Panc1 (cell line): ENCODE measurements at places on chromosomes 13 and 19. TPM values are rescaled to one million over a fixed set of nuclear protein-coding genes. Genes with fewer than 3 reads are reported as not detected.

MAP4K1 gene
- total RNA-seq: 11.1 TPM

MEIOSIN gene
- total RNA-seq: not detected

DNA sequence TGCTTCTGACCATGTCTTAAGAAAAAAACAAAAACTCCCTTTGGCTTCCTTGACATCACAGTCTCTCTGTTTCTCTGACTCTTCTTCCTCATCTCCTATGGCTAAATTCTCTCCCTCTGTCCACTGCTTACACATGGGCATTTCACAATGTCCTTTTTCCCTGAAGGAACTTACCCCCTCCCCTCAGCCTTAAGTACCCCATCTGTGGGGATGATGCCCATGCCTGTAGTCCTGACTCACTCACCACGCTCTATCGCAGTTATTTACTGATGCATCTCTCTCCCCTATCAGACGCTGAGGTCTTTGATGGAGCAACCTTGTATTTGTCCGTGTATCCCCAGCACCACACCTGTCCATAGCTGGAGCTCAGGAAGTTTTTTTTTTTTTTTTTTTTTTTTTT, 32.4 kb downstream of the ACTN4 start:
- no peak for DNase-seq

GRCh38 chr13:100522618-100523309, 65.8 kb downstream of the GGACT start:
- DNase-seq: no peak

- DNase-seq: no peak
Measured at GRCh38 chr13:20981370-20982095, 79.0 kb upstream of the XPO4 start.

- DNase-seq: no peak
Measured at GRCh38 chr19:5103061-5103701, 134.3 kb downstream of the KDM4B start.

CYP4F12 gene
- total RNA-seq: 1.7 TPM

- no peak for DNase-seq
Measured at GRCh38 chr19:56134654-56134921, 6.5 kb upstream of the ZNF444 start.

DNA sequence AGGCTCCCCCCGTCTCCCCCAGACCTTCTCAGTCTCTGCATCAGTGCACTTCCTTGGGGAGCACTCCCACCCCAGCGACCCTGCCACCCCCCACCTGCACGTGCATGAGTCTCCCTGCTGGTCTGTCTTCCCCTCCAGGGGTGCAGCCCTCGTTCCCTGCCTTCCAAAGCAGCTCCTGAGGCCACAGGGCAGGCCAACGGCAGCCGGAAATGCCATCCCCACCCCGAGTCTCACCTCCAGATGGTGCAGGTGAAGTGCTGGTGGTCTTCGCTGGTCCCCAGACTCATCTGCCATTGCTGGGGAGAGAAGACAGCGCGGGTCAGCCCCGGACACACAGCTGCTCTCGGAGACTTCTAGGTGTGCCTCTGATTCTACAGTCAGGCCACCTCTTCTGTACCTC, 5.5 kb downstream of the MYDGF start:
- DNase-seq: no peak

- DNase-seq: no peak
Measured at GRCh38 chr19:11198769-11199424, 1.6 kb upstream of the KANK2 start.

PRODH2 gene
- not detected for total RNA-seq

GRIK5 gene
- total RNA-seq: 0.62 TPM

VSIG10L gene
- 3.3 TPM for total RNA-seq

- no peak for DNase-seq
Measured at GRCh38 chr19:36265856-36266374, 51.0 kb downstream of the ZNF146 start.

- peak; percentile 72 for DNase-seq
Measured at GRCh38 chr19:11766597-11767591, at the start of gene ZNF441. Gene ZNF441, plus strand, starts transcription at chr19:11767000. Its CDS starts 194 bp downstream, at chr19:11767194.

DNA sequence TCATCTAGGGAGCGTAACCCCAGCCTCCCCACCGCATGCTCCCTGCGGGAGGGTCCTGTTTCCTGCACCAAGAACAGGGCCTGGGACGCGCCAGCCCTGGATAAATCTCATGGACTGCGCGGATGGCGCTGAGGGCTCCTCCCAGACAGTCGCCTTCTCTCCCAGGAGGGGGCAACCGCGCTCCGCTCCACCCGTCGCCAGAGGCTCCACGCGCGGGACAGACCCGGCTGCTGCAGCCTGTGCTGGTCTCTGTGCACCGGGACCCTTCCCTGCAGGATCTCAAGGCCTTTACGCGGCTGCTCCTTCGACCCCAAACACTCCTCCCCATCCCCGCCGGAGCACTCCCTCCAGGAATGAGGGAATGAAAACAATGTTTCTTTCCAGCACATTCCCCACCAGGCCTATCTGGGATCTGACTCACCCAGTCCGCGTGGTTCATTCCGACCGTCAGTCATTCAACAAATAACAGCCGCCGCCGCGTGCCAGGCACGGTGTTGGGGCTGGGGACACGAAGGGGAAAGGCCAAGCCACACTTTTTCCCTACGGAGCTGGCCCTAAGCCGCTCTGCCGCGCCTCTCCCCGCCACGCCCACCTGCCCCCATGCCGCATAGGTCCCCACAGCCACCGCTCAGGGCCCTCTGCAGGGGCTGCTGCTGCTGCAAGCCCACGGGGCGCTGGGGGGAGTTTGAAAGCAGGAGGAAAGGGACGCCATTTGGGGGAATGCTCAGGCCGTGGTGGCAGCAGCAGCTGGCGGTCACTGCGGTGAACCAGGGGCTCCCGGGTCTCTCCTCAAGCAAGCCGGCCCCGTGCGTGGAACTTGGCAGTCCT, 6.0 kb downstream of the PNMA8B start:
- DNase-seq: no peak

KLK4 gene
- total RNA-seq: not detected

- no peak for DNase-seq
Measured at GRCh38 chr13:21661097-21661909, 9.6 kb upstream of the FGF9 start.

DNA sequence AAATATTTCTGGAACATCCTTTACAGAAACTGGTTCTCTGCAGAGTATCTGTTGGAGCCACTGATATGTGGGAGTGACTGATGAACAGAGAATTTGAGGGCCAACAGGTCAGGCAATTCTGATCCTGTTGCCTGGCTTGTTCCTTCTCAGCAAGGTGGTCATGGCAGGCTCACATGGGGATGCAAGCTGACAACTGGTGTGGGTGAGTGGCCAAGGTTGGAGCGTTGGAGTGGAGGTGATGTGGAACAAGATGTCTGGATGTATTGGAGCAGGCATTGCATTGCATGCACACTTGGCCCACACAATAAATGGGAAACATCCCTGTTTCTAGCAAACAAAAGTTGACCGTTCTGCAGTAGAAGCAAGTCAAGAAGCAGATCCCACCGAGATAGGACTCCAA, 380.7 kb downstream of the ZNF536 start:
- no peak for DNase-seq

DNA sequence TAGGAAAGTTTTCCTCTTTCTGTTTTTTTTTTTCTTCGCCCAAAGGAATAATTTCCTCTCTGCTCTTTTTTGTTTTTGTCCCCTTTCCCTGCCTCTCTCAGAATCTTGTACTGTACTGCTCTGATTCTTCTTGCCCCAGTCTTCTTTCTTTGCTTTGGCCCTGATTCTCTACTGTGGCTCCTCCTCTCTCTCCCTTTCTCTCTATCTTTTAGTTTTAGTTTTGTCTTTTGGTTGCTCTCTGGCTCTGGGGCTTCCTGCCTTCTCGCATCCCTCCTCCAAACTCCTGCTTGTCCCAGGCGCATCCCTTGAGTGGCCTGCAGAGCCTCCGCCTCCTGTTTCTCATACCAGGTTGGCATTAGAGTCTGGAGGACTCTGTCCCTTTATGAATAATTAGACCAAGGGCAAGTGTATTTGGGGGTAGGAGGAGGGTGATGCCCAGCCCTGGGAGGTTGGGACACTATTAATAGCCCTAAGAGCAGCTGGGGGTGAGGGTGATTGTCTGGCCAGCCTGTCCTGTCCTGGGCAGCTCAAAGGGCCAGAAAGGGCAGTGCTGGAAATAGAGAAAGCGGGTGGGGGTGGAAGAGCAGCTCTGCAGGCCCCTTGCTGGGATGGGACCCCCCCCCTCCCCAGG, 39.1 kb downstream of the LYL1 start:
- DNase-seq: no peak

DNA sequence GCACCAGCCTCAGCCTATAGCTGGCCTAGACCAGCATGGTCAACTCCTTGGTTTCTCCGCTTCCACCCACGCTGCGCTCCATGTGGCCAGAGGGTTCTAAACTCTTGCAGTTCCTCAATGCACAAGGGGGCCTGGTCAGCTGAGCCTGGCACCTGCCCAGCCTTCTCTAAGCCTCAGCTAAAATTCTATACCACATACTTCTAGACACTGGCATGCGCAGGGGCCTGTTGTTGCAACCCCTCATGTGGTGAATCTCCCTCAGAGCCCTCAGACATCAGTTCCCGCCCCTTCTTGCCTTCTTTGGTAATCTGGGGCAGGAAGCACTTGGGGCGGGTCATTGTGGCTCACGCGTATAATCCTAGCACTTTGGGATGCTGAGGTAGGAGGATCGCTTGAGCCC, 19.7 kb upstream of the LDLR start:
- DNase-seq: no peak

GRCh38 chr13:102470283-102470917, 68.6 kb upstream of the FGF14 start:
- no peak for DNase-seq

- no peak for DNase-seq
Measured at GRCh38 chr13:102273111-102273510, 128.7 kb downstream of the FGF14 start.

PSG5 gene
- total RNA-seq: not detected

DNA sequence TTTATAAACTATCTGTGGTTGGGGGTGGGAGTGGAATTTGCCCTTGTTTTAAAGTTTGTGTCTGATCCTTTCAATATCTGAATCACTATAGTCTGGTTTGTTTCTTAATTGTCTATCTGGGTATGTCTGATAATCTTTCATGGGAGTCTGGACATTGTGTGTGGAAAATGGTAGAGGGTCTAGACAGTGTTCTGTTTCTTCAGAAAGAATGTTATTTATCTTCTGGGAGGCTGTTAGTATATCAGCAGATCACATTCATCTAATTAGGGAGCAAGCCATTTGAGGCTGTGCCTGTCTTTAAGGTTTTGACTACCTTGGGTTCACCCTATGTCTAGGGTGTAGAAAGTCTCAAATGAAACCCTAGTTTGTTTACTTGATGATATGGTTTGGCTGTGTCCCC, 110.5 kb downstream of the NDFIP2 start:
- no peak for DNase-seq

- DNase-seq: no peak
Measured at GRCh38 chr19:2624537-2625091, 77.9 kb downstream of the GNG7 start.

DNA sequence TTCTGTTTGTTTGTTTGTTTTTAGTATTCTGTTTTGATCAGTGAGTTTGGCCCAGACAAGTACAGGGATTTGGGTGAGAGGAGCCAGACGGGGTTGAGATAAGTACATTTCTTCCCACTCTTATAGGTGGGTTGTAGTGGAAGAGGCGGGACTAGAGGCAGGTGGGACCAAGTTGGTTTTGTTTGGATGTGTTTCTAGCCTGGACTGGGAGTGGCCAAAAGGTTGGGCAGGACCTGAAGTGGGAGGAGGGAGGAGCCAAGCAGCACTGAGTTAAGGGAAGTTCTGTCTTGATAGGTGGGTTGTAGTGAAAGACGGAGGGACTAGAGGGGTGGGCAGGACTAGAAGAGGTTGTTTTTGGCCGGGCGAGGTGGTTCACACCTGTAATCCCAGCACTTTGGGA, 9.0 kb downstream of the DNASE2 start:
- no peak for DNase-seq

DNA sequence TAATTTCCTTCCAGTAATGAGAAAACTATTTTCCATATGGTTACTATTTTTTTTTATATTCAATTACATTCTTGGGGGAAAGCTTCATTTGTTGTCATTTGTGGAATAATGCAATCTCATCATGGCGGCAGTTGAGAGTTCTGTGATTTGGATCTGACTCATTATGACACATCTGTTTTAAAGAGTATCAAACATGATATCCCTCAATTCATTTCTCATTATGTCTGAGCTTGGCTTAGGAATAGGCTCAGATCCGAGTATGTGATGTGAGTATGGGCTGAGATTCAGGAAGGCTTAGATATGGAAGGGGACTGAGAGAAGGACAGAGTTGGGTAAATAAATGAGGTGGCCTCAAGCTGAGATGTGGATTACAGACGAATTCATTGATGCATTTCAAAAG, 64.4 kb downstream of the POSTN start:
- DNase-seq: no peak

ZNF578 gene
- total RNA-seq: not detected

DNA sequence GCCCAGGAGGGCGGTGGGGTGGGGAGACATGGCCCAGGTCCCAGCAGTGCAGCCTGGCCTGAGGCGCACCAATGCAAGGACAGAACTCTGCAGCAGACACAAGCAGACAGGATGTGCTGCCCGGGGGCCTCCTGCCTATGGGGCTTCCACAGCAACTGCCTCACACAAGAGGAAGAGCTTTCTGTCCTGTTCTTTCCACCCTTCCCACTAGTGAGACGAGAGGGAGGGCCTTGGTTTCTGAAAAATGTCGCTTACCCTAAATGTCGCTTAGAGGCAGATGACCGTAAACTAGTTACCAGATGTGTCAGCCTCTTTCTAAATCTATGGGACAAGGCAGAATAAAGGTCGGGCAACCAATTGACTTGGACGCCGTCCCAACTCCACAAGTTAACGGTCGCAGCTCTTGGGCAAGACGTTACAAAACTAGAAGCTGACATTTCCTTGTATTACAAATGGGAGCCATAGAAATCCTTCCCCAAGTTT, at the start of gene LAIR1:
LAIR1 (minus strand) TSS at position 157 of the 483 bp plus-strand sequence; CDS start at position 30, 127 bp downstream.
- DNase-seq: no peak

GRCh38 chr13:30111810-30112209, 195.5 kb downstream of the KATNAL1 start:
- no peak for DNase-seq

DNA sequence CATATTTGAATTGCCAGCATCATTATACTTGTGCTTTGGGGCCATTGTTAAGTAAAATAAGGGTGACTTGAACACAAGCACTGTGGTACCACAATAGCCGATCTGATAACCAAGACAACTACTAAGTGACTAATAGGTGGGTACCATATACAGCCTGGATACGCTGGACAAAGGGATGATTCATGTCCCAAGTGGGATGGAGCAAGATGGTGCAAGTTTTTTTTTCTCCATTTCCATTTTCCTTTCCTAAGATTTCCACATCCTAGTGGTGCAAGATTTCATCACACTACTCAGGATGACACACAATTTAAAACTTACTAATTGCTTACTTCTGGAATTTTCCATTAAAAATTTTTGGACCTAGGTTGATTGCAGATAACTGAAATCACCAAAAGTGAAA, 15.1 kb downstream of the BRCA2 start:
- DNase-seq: no peak

CYP4F2 gene
- 0.21 TPM for total RNA-seq

GRCh38 chr13:105952973-105953290, 582.5 kb downstream of the EFNB2 start:
- DNase-seq: no peak

GRCh38 chr19:6958791-6959190, 62.4 kb downstream of the MBD3L2B start:
- no peak for DNase-seq

GRCh38 chr19:2271234-2272103, 10.5 kb downstream of the PEAK3 start:
- no peak for DNase-seq

SLC8A2 gene
- total RNA-seq: 0.10 TPM

KMT2B gene
- 68.8 TPM for total RNA-seq

GRCh38 chr19:31450696-31451095, 101.5 kb upstream of the TSHZ3 start:
- no peak for DNase-seq
